ENCODE measurements at places on chromosomes 13 and 19.

- DNase-seq = peak; percentile 37
Measured at GRCh38 chr19:38734426-38735256, 9.6 kb downstream of the CAPN12 start.

GRCh38 chr13:73138276-73138637, 79.5 kb downstream of the KLF5 start:
- no peak for DNase-seq

DNA sequence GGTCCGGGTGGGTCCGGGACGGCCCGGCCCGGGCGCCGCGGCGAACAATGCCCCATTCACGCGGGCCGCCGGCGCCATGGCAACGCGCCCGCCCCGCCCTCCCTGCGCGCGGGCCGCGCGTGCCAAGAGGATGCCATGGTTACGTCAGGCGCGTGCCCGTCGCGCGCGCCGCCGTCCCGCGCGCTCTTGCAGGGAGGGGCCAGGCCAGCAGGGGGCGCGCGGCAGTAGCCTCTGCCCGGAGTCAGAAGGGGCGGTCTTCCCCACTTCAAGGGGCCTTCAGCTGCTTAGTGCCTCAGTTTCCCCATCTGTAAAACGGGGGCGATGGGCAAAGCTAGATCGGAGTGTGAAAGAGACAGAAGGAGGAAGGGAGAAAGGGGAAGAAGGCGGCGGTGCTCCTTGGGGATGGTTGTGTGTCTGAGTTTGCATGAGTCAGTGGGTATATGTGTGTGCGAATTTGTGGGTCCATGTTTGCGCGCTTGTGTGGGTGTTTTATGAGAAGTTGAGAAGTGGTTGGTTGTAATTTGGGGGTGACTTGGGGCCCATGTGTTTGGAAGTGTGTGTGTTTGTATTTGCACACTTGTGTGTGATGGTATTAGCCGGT, 11.6 kb upstream of the NFIX start:
- peak; percentile 75 for DNase-seq

DNA sequence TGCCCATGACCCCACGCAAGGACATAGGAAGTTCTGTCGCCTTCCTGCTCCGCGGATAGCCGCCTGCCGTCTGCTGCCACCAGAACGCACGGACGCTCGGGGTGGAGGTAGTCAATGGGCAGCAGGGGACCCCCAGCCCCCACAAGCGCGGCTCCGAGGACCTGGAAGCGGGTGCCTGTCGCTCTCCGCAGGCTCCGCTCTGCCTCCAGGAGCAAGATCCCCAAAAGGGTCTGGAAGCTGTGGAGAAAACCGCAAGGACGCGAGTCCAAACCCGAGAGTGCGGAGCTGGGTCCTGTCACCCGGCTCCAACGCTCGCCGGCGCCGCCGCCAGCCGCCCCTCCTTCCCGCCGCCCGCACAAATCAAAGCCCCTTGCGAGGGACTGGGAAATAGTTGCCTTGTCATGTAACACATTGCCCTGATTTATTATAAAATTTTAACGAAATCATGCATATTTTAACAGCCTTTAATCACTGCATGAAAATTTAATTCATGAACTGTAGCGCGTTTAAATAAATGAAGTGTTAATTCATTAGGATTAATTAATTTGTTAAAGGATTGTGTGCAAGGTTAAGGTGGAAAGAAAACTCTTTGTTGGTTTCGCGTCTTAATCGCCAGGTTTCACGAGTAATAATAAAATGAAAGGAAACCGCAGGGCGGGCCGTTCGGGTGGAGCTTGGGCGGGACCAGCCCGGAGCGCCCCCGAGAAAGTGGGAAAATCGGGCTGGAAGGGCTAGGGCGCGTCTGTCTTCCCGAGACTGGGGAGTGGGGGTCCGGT, 5.5 kb upstream of the POU4F1 start:
- no peak for DNase-seq

DNA sequence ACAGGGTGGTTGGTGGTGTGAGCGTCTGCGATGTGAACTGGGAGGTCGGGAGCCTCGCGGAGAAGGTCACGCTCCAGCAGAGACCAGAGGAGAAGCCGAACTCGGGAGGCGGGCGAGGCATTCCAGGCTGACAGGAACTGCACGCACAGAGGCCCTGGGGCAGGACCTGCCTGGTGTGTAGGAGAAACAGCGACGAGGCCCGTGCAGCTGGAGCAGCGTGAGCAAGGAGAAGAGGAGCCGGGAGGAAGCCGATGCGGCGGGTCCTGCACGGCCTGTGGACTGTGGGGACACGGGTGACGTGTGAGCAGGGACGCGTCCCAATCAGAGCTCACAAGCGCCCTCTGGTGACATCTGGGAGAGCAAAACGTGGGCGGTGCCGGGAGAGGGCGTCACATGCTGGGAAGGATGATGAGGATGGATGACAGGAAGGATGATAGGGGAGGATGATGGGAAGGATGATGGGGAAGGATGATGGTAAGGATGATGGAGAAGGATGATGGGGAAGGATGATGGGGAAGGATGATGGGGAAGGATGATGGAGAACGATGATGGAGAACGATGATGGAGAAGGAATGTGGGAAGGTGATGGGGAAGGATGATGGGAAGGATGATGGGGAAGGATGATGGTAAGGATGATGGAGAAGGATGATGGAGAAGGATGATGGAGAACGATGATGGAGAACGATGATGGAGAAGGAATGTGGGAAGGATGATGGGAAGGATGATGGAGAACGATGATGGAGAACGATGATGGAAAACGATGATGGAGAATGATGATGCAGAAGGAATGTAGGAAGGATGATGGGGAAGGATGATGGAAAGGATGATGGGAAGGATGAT, 16.1 kb upstream of the MADCAM1 start:
- no peak for DNase-seq

GRCh38 chr19:11180346-11180745, 17.0 kb downstream of the KANK2 start:
- no peak for DNase-seq

- no peak for DNase-seq
Measured at GRCh38 chr13:58051807-58052375, 420.3 kb downstream of the PCDH17 start.

GRCh38 chr19:15280915-15281683, 48.9 kb upstream of the EPHX3 start:
- no peak for DNase-seq

DNA sequence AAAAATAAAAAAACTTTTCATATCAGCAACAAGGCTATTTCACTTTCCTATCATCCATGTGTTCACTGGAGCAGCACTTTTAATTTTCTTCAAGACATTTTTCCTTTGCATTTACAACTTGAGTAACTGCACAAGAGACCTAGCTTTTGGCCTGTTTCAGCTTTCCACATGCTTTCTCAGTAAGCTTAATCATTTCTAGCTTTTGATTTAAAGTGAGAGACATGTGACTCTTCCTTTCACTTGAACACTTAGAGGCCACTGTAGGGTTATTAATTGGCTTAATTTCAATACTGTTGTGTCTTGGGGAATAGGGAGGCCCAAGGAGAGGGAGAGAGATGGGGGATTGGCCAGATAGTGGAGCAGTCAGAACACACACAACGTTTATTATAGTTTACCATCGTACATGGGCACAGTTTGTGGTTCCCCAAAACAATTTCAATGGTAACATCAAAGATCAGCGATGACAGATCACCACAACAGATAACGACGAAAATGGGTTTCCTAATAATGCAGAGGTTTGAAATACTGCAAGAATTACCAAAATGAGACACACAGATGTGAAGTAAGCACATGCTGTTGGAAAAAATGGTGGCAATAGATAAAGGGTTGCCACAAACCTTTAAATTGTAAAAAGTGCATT, 117.6 kb downstream of the GGACT start:
- no peak for DNase-seq

GRCh38 chr13:48954081-48954480, 21.6 kb upstream of the FNDC3A start:
- no peak for DNase-seq

- no peak for DNase-seq
Measured at GRCh38 chr13:31790992-31791391, 51.7 kb downstream of the RXFP2 start.

GRCh38 chr13:102566513-102566912, 30.3 kb upstream of the TPP2 start:
- no peak for DNase-seq

DNA sequence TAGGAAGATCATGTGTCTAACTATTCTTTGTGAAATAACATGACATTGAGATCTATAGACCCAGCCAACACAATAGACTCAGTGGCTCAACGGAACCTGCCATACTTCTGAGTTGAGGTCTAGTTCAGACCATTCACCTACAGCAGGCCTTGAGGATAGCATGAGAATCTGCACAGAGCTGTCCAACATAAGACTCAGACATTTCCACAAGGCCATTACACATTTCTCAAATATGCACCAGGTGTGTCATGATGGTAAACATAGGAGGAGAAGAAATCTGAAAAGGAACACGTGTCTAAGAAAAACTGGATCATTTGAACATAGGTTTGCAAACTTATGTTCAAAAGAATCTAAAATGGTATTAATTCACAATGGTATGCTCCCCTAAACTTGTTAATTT, 421.4 kb downstream of the SLITRK6 start:
- no peak for DNase-seq

DNA sequence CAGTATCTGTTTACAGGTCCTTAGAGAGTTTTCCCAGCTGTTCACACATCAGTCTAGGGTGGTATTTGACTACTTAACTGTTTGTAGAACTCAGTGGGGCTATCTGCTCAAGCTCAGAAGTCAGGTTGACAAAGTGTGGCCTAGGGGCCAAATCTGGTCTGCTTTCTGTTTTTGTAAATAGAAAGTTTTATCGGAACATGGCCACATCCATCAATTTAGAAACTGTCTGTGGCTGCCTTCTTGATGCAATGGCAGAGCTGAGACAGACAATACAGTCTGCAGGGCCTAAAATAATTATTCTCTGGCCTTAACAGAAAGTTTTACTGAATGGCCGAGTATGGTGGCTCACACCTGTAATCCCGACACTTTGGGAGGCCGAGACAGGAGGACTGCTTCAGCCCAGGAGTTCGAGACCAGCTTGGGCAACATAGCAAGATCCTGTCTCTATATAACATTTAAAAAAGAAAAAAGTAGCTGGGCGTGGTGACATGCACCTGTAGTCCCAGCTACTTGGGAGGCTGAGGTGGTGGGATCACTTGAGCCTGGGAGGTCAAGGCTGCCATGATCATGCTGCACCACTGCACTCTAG, 2.4 kb downstream of the SMG9 start:
- no peak for DNase-seq

DNA sequence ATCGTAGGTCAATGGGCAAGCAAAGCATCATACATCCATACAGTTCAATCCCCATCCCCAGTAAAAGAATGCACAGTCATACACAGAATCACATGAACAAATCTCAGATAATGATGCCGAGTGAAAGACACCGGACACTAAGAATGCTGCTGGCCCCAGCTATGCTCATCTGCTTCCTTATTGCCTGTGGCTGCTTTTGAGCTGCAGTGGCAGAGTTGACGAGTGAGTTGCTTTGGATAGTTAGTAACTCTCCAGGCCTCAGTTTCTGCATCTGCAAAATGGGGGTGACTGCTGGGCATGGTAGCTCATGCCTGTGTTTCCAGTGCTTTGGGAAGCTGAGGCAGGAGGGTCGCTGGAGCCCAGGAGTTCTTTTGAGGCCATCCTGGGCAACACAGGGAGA, 12.9 kb upstream of the NFIC start:
- no peak for DNase-seq

DNA sequence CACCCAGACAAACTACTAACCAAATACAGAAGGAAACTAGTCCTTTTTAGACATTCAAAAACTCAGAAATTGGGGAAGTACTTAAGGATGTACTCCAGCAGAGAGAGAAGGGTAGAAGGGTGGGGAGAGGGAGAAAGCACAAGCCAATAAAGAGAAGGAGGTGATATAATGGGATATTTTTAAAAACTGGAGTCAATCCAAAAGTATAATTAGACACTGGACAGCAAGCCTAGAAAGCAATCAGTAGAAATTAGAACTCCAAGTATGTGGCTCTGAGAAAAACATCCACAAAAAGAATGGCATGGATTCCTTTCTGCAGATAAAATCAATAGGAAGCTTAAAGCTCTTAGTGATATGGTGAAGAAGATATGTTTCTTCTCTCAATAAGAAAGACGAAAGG, 55.8 kb downstream of the PEPD start:
- DNase-seq = no peak

DNA sequence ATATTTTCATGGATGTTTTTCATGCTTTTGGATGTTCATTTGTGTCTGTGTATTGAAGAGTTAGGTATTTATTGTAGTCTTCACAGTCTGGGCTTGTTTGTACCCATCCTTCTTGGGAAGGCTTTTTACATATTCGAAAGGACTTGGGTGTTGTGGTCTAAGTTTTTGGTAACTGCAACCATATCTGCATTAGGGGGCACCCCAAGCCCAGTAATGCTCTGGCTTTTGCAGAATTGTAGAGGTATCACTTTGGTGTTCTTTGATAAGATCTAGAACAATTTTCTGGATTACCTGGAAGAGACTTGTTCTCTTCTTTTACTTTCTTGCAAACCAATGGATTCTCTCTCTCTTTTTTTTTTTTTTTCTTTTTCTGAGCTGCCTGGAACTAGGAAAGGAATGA, 581.3 kb downstream of the DACH1 start:
- DNase-seq = no peak

DNA sequence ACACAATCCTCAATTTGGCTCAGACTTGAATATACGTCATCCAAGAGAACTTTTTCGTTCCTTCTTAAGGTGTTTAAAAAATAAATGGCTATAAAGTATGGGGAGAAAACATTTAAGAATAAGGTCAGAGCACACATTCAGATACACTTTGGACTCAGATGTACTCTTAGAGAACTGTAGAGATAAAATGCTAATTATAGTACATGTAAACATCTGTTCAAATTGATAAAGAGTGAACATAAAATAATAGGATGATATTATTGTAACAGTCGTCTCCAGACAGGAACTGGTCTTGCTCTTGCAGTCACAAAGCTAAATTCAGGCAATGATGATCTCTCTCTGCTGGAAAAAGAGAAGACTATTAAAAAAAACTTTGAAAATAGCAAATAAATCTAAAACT, 91.4 kb downstream of the RBM26 start:
- DNase-seq = no peak

- no peak for DNase-seq
Measured at GRCh38 chr19:14786421-14786851, 8.1 kb upstream of the ADGRE2 start.

DNA sequence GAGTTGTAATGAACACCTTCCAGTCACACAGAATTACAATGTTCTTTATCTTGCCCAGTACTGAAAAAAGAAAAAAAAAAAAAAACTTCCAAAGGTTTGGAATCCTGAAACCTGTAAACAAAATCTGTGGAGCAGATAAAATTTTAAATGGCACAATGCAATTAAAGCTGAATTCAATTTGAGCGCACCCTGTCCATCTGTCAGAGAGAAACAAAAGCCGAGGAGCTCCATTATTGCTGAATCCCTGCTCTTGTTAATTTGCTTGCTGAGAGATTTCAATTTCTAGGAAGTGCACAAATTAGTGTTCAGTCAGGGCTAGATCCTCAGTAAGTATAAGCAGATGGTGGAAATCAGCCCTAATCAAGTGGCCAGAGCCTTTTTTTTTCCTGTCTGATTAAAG, 65.2 kb downstream of the DACH1 start:
- no peak for DNase-seq

Measured in T-helper 17 cell (primary cell).